ENCODE measurements at places on chromosomes 1 and 21.

- no peak for DNase-seq
Measured at GRCh38 chr21:46218906-46219590, 9.5 kb downstream of the LSS start.

GRCh38 chr1:183600136-183600535, 9.9 kb upstream of the NCF2 start:
- DNase-seq, result no peak

GRCh38 chr1:119727991-119728390, 16.3 kb downstream of the PHGDH start:
- no peak for DNase-seq

GRCh38 chr1:114152508-114153260, 985 bp downstream of the SYT6 start:
- DNase-seq, result no peak

GRCh38 chr1:201108614-201109013, 3.6 kb downstream of the CACNA1S start:
- no peak for DNase-seq

Measured in Karpas-422 (cell line).